Stimulated activated CD4-positive, alpha-beta T cell treated with anti-CD3 and anti-CD28 coated beads, Interleukin-2, amount 100 ng/mL, for 4 hours (primary cell): ENCODE measurements at places on chromosomes 1 and 21.
A peak's percentile ranks its signal among the peaks of the same experiment; 100 is the strongest.

DNA sequence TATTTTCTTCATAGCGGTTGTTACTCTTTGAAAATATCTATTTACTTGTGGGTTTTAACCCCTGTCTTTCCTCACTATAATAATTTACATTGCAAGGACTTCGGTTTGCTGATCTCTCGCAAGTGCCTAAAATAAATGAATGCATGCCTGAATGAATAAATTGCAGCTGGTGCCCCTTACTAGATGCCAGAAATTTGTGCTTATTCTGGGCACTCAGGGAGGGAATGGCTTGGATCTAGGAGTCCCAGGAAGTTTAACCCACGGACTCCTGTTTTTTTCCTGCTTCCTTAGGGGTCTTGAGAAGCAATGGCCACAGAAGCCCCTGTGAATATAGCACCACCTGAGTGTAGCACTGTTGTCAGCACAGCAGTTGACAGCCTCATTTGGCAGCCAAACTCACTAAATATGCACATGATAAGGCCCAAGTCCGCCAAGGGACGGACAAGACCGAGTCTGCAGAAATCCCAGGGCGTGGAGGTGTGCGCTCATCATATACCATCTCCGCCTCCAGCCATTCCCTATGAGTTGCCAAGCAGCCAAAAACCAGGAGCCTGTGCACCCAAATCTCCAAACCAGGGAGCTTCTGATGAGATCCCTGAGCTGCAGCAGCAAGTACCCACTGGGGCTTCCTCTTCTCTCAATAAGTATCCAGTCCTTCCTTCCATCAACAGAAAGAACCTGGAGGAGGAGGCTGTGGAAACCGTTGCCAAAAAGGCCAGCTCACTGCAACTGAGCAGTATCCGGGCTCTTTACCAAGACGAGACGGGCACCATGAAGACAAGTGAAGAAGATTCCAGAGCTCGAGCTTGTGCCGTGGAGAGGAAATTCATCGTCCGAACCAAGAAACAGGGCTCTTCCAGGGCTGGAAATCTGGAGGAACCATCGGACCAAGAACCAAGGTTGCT is 4.2 kb upstream of the PLA2G2C start:
- DNase-seq = no peak

DNA sequence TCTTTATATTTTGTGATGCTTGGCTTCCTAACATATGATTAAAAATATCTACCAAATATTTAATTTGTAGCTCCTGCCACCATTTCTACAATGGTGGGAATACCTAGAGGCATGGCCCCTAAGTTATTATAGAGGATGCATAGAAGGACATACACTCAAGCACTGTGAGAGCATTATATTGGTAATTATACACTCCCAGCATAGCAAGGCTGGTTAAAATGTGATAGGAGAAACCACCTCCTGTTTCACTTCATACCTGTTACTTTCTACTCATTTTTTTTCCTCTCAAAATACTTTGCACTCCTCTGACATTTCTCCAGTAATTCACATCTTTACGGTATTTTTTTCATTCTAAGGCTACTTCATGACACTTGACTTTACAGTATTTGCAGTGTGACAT is 92.9 kb downstream of the HS2ST1 start:
- no peak for DNase-seq

- no peak for DNase-seq
These were observed 21.2 kb downstream of the CRNN start for GRCh38 chr1:152392909-152393308.

DNA sequence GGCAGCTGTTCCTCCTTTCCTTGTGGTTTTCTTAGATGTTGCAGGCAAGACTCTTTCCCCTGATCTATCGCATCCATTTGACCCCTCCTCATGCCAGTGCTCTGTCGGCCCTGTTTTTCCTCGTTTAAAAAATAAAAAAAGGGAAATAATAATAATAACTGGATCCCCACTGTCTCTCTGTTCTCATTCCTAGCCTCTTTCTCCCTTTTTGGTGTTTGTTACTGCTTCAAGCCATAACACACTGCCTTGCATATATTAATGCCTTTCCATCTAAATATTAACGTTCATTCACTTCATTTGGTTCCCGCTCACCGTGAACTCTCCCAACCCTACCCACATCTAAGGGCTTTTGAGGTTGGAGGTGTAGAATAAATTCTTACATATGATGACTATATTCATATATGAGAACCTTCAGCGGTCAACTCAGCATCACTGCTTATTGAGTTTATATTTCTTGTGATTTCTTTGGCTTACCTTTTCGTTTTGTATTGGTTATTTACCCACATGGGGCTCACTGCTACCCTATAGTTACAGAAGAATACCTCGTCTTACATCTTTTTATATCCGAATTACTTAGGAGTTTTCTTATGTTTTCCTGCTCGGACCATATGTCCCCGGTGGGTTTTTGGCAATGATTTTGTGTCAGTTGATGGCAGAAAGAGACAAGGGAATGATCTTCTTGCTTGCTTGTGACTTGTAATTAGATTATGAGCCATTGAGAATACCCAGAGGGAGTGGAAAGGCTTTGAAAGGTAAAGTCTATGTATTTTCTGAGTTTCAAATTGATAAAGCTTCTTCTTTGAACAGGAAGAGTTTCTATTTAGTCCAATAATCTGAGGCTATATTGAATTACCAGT is 805 bp downstream of the ATG4C start:
- DNase-seq = no peak

DNA sequence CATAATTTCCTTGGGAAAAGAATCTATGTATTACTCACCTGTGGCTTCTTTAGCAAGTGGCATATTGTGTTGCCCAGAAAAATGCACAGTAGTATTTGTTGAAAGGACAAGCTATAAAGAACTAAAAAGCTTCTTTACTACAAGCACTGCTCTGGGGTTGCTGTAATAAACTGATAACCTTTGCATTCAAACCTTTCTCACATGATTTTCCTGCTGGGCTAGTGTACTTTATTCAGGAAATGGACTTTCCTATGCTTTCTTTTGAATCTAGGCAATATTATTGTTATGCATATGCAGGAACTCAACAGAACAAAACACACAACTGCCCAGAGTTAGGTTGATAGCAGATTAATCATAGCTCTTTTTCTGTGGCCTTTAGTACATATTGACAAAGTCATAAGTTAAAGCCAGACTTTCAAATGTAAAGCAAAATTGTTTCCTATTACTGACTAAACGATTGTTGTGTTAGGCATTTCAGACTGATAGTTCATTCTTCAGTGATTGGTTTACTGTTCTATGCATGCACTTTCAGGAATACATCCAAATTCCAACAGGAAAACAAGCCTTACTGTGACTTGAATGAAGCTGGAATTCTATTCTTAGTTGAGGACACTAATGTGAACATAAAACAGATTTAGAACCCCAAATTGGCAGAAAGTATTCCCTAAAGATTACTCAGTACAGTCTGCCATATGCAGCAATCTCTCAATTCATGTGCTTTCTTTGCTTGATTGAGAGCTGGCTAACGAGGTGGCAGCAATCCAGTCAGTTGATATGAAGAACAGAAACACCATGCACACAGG is 564.3 kb upstream of the NEGR1 start:
- DNase-seq = no peak

DNA sequence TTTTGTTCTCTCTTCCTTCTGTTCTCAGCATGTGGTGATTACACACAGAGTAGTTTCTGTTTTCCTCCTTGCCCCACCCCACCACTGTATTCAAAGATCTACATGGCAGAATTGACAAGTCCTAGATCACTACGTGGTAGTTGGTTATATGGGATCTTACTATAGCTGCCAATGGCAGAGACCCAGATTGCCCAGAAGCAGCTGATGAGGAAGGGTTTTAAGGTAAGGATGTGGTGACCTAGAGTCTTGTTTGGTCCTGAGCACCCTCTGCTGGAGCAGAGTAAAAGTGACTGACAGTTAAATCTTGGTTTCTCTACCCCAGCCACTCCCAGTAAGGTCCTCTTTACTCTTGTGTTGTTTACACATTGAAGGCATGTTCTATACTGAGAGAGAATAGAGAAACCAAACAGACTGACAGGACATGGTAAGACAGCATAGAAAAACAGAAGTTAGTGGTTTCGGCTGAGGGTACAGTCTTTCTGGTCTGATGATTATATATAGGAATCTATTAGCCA is 22.8 kb upstream of the STRIP1 start:
- peak; percentile 16 for DNase-seq

DNA sequence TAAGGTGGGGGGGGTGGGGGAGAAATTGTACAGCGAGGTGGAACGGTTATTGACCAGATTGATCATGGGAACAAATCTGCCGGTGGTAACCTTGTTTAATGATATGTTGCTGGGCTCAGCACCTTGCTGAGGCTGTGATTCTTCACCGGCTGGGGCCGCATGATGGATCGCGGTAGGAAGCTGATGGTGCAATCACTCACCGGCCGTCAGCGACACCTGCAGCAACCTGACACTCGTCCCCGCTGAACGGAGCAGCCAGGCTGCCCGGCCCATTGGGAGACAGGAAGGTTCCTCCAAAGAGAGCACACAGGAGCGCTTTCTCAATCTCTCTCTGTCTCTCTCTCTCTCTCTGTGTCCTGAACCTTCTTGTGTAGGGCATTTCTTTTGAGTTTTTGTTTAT is 128.5 kb upstream of the RRP15 start:
- DNase-seq = no peak

DNA sequence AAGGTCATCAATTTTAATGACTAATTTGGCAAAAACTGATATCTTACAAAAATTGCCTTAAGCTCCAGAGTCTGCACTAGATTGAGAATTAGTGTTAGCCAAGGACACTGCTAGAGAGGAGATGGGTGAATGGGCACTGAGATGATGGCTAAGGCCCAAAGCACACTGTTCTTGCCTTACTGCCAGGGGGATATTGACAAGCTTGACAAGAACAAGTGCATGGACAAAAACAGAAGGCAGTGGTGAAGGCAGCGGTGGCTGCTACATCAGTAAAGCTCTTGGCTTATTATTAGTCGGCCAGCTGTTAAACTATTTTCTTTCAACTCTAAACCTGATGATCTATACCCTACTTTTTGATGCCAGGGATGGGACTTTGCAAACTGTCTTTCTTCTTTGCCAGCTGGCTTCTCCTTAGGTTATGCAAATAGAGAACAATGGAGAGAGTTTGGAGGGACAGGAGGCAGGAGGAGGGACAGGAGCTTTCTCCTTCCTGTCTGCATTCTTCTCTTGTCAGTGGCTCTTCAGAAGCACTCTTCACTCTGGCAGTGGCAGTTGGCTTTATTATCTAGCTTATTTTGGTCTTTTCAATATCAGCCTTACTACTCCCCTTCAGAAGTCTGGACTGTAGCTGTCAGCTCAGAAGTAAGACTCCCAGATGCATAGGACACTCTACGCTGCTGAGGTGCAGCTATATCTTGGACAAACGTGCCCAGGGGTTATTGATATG is 853.5 kb upstream of the TMPRSS15 start:
- DNase-seq = no peak

DNA sequence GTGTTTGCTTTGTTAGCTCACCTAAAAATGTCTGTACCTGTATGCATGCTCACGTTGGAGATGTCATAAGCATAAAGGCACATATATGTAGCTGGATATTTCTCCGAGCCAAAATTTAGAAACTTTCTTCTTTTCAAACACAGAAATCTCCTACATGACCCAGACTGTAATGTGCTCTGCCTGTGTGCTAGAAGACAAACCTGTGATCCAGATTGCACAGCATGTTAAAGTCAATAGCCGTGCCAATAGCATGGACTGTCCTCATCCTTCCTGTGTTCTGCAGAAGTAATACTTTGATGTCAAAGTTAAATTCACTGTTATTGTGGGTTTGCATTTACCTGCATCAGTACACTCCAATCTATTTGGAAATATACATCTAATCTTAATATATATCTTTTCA is 346.2 kb upstream of the ZRANB2 start:
- no peak for DNase-seq

DNA sequence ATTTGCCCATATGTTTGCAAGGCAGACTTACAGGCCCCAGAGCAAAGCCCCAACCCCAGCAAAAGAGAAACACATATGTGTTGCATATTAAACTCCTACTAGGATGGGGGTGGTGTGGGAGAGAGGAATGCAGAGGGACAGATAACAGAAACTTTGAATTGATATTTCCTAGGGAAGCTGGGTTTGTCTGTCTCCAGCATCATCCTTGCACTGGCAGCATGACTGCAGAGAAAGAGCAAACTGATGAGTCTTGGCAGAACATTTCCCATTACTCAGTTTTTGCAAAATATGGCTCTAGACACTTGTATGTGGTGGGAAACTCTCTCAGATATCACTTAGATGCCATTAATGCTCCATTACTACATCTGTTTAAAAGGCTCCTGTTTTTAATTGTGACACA is 43.8 kb upstream of the MARK1 start:
- no peak for DNase-seq

GRCh38 chr1:156422602-156423091 is 53.6 kb downstream of the RHBG start:
- DNase-seq = no peak

- no peak for DNase-seq
These were observed 54.8 kb downstream of the NR5A2 start for GRCh38 chr1:200082329-200082728.

GRCh38 chr21:29938776-29939103 is 1.1 kb downstream of the GRIK1 start:
- no peak for DNase-seq

DNA sequence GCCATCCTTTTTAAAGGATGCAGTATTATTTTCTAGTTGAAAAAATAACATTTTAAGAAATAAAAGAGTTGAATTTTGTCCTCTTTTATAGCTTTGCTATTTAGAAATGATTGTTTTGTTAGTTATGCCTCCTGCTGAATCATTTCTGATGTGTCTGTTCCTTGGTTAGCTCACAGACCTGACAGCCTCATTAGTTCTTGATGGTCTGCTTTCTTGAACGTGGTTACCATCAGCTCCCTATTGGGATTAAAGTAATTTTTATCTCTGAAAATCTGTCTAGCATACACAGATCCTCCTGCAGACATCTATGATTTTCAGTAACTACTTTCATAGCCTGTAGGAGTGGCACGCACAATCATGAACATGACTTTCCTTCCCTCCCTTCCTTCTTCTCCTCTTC is 447.6 kb upstream of the B3GALT2 start:
- no peak for DNase-seq

GRCh38 chr1:205542367-205542766 is 37.9 kb downstream of the CDK18 start:
- no peak for DNase-seq

DNA sequence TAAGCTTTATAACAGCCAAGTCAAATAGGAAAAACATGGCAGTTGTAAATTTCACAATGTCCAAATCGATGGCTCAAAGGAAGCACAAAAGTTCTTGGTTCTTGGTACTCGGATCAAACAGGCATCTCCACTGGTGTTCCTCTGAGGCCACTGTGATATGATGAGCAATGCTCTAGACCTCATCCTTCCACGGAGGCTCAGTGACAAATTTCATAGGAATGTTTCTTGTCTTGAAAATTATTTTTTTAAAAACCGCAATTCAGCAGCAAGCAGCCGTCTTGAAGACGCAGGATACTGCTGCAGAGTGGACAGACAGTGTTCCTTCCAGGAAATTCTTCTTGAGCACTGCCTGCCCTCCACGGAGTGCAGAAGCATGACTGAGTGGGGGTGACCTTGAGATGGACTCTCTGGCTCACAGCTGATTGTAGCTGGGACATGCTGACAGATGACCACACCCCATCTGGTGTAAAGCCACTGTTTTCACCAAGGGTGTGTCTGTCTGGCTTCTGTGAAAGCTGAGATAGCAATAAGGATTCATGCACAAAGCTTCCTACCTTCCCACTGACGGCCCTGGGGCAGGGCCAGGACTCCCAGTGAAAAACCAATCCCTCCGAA is 61.9 kb downstream of the TIAM1 start:
- no peak for DNase-seq
